Osteoblast (primary cell): ENCODE measurements at places on chromosomes 6 and 20. TPM values are rescaled to one million over a fixed set of nuclear protein-coding genes. Genes with fewer than 3 reads are reported as not detected.

The NOX3 gene
- total RNA-seq: not detected in 2 replicates

The GRM1 gene
- total RNA-seq: under 0.01 TPM in 2 replicates

DNA sequence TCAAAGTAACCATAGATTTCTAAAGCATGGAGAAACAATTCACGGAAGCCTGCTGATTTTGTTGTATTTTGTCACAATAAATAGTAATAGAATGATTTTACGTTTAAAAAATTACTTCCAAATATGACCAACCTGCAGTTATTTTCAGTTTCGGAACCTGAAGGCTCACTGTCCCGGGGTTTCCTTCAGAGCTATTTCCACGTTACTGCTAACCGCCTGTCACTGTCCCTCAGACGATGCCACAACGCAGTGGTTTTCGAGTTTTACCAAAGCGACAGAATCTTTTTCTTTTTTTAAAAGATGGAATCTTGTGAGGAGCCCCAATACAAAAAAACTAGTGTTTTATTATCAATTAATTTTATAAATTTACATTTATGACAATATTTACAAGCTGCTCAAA is 40.5 kb downstream of the PSMG4 start:
- no peaks in the 10 kb centered on the region for H3K27me3 ChIP-seq
- peak; percentile 6 for DNase-seq
- H3K36me3 ChIP-seq: no peaks in the 10 kb centered on the region
- no peaks in the 10 kb centered on the region for H3K4me1 ChIP-seq
- no peak overlapping the region for H3K27ac ChIP-seq
- no peak overlapping the region for H3K4me3 ChIP-seq

- H3K4me3 ChIP-seq: no peak overlapping the region
- no peaks in the 10 kb centered on the region for H3K27me3 ChIP-seq
- peaks cover 38% of the 10 kb centered on the region for H3K4me1 ChIP-seq
- DNase-seq: no peak
- H3K27ac ChIP-seq: peak overlapping the region; percentile 74
Measured at GRCh38 chr20:10595985-10596384, 77.8 kb downstream of the JAG1 start.

- H3K36me3 ChIP-seq: no peaks in the 10 kb centered on the region
- no peak for DNase-seq
- no peaks in the 10 kb centered on the region for H3K27me3 ChIP-seq
- no peak overlapping the region for H3K27ac ChIP-seq
Measured at GRCh38 chr20:51738877-51739447, 29.2 kb downstream of the ATP9A start.

The EPPIN gene
- total RNA-seq: not detected in 2 replicates

GRCh38 chr6:134814076-134814695 is 135.7 kb downstream of the ALDH8A1 start:
- H3K27me3 ChIP-seq: no peaks in the 10 kb centered on the region
- no peak overlapping the region for H3K4me3 ChIP-seq
- H3K4me1 ChIP-seq: peaks cover 18% of the 10 kb centered on the region
- H3K36me3 ChIP-seq: no peaks in the 10 kb centered on the region

- H3K27ac ChIP-seq: no peak overlapping the region
- no peaks in the 10 kb centered on the region for H3K36me3 ChIP-seq
- peaks cover 3% of the 10 kb centered on the region for H3K27me3 ChIP-seq
- no peak overlapping the region for H3K4me3 ChIP-seq
- H3K4me1 ChIP-seq: no peaks in the 10 kb centered on the region
Measured at GRCh38 chr6:41625442-41625841, 12.8 kb upstream of the MDFI start.

DNA sequence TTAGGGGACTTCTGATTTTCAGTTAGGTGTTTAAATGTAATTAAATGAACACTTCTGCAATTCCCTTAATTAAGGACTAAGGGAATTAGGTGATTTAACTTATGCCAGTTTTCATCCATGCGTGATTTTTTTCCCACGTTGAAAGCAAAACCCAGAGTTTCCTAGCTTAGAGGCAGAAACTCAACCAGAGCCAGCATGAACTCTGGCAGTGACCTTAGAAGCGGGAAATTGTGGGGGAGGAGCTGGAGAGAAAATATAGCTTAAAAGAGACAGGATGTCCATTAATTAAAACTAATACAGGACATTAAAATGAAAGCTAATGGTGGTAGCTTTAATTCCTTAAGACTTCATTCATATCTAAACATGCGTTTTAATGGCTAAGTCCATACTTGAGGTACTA is 41.6 kb downstream of the IYD start:
- H3K27me3 ChIP-seq: peaks cover 4% of the 10 kb centered on the region
- no peaks in the 10 kb centered on the region for H3K36me3 ChIP-seq
- no peak for DNase-seq
- H3K4me3 ChIP-seq: no peak overlapping the region
- peaks cover 42% of the 10 kb centered on the region for H3K4me1 ChIP-seq

The BIRC7 gene
- total RNA-seq: under 0.01 and 0.29 TPM in 2 replicates

DNA sequence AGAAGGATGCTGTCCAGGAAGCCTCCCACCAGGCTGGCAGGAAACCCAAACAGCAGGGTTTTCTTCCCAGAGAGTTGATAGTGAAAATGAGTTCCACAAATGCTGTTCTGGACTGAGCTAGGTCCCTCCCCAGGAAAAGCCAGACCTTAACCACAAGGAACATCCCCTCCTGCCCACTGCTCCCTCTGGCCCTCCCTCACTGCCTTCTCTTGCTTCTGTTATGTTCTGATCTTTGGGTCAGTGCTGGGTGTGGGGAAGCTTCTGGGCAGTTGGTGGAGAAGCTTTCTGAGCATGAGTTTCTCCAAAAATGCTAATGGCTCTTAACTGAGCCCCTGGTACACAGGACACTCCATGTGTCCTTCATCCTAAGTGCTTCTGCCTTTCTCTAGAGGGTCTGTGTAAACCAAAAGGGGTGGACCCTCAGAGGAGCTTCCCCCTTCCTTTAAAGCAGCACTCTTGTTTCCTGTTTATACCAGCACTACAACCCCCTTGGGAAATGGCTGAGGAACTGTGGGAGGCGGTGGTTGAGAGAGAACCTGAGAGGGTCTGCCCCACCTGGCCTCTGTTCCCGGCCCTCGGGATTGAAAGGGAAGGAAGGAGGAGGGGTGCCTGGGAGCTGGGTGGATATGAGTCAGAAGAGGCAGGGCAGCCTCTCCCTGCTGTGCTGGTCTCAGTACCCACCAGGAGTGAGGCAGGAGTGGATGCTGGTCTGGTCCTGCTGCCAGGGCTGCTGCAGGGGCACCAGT is 42.0 kb downstream of the CDS2 start:
- peak overlapping the region; percentile 48 for H3K4me3 ChIP-seq
- H3K27ac ChIP-seq: peak overlapping the region; percentile 0
- peak; percentile 91 for DNase-seq
- H3K4me1 ChIP-seq: peaks cover 12% of the 10 kb centered on the region
- H3K36me3 ChIP-seq: no peaks in the 10 kb centered on the region

The SLC35D3 gene
- not detected in 2 replicates for total RNA-seq

The CRISP2 gene
- not detected in 2 replicates for total RNA-seq

GRCh38 chr20:46647469-46647868 is 3.8 kb downstream of the SLC13A3 start:
- H3K36me3 ChIP-seq: no peaks in the 10 kb centered on the region
- no peak for DNase-seq
- H3K4me1 ChIP-seq: peaks cover 5% of the 10 kb centered on the region
- no peak overlapping the region for H3K27ac ChIP-seq

DNA sequence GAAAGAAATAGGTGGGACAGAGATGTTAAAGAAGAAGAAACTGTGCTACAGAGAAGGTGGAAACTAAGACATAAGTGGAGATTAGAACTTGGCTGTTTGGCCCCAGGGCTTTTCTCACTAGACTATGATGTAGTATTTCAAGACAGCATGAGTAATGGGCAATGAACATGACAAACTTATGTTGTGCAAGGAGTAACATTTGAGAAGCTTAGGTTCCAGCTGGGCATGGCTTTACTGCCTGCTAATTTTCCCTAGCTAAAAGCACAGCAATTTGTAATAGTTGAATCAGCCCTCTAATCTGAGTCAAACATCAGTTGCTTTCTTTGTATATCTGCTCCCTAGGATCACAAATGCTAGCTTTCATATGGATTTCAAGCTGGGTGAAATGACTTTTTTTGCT is 294.3 kb upstream of the BMP2 start:
- no peak overlapping the region for H3K27ac ChIP-seq
- H3K36me3 ChIP-seq: no peaks in the 10 kb centered on the region
- H3K4me3 ChIP-seq: no peak overlapping the region
- H3K27me3 ChIP-seq: no peaks in the 10 kb centered on the region
- no peak for DNase-seq

The WFDC2 gene
- not detected in 2 replicates for total RNA-seq

The TRIM40 gene
- not detected in 2 replicates for total RNA-seq

GRCh38 chr6:157928428-157928827 is 53.2 kb upstream of the SYNJ2 start:
- no peak for DNase-seq
- H3K36me3 ChIP-seq: peaks cover 93% of the 10 kb centered on the region
- H3K27ac ChIP-seq: no peak overlapping the region
- H3K4me1 ChIP-seq: no peaks in the 10 kb centered on the region
- no peaks in the 10 kb centered on the region for H3K27me3 ChIP-seq
- no peak overlapping the region for H3K4me3 ChIP-seq

DNA sequence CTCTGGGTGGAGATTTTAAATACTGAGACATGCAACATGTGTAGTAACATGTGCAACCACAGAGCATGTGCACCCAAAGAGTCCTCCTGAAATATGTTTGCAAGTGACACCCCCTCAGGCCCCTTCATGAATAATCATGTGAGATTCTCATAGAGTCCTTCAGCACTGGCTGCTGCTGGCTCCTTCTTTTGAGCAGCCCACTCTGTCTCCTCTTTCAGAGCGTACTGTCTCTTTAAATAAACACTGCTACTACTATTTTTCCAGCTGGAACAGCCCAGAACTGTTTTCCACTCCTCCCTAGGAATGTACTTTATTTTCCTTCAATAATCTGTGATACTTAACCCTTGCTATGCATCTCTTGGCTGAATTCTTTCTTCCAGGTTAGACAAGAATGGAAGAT is 42.0 kb downstream of the HLA-DRB5 start:
- no peaks in the 10 kb centered on the region for H3K36me3 ChIP-seq
- no peaks in the 10 kb centered on the region for H3K27me3 ChIP-seq
- DNase-seq: no peak
- no peak overlapping the region for H3K27ac ChIP-seq
- H3K4me1 ChIP-seq: no peaks in the 10 kb centered on the region

DNA sequence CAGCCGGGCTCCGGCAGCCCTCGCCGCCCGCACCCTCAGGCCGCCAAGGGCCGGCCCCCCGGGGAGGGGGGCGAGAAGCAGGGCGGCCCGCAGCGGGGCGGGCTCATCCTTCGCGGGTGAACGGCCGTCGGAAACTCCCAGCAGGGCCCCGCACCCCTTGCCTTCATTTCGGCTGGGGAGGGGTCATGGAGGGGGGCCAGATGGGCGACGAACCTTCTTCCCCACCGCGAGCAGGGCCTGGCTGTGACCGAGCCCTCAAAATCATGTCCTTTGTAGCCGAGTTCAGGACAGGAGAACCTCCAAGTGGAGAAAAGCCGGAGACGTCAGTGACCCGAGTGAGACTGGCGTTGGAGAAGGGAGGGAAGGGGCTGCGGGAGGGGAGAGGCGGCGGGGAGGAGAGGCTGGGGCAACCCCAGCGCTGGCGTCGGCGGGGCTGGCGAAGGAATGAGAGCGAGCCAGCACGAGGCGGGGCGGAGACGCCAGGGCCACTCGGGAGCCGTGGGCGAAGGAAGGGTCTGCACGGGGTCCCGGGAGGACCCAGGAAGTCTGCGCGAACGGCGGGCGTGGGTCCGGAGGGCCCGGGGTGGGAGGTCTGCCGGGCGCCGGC is 571 bp upstream of the FOXC1 start:
- peak overlapping the region; percentile 48 for H3K27ac ChIP-seq
- DNase-seq: peak; percentile 94
- peak overlapping the region; percentile 73 for H3K4me3 ChIP-seq
- H3K27me3 ChIP-seq: peaks cover 43% of the 10 kb centered on the region
